GM13977 (cell line): ENCODE measurements at places on chromosomes 11 and 22.

GRCh38 chr11:48242501-48242900, 2.4 kb upstream of the OR4X2 start:
- DNase-seq, result no peak

DNA sequence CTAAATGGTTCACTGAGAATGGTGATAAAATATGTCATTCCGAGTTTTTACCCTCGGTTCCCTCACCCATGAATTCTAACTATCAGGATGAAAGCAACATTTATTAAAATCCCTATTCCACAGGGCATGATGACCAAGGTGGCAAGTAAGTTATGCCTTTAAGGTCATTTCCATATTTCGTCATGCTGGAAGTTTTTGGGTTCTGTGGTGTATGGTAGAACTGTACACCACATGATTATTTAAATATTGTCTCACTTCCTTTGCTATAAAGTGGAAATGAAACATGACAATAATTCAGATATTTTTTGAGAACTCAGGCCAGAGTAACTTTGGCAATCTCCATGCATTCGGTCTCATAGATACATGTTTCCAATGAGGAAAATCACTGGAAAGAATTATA, 68.5 kb upstream of the CARD18 start:
- no peak for DNase-seq

DNA sequence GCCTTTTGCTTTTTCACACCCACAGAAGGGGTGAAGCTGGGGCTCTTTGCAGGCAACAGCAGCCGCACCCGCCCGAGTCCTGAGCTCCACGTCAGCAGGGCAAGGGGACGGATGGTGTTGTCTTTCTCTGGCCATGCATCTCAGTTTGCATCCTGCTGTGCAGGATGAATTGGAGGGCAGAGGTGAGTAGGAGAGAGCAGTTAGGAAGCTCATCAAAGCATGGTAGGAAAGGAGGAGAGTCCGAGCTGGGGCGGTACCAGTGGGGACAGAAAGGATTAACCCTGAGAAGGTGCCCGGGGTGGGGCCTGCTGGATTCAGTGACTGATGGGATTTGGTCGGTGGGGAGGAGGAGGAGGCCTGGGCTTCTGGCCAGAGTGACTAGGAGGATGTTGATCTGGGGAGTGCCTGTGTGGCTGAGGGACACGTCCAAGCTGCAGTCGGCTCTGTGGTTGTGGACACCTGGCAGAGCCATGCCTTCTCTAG, 14.6 kb downstream of the FAM83F start:
- no peak for DNase-seq

DNA sequence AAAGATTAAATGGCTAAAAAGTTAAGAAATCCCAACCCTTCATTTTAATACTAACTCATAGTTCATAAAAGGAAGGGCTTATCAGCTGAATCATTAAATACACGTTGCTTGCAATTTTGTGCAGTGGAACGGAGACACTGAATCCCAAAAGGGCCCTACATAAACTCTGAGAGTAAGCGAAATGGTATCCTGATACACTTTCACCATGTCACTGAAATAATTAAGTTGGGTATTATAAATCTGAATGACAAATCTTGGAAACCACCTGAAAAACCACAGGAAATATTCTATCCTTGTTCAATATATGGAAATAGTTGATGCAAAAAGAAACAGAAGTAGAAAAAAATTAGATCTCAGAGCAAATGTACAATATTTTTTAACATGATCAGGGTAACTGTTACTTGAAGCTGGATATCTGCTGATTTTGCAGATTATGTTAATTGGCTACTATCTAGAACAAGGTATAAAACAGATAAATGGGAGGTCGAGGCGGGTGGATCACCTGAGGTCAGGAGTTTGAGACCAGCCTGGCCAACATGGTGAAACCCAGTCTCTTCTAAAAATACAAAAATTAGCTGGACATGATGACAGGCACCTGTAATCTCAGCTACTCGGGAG, 55.1 kb downstream of the MAML2 start:
- DNase-seq, result no peak

DNA sequence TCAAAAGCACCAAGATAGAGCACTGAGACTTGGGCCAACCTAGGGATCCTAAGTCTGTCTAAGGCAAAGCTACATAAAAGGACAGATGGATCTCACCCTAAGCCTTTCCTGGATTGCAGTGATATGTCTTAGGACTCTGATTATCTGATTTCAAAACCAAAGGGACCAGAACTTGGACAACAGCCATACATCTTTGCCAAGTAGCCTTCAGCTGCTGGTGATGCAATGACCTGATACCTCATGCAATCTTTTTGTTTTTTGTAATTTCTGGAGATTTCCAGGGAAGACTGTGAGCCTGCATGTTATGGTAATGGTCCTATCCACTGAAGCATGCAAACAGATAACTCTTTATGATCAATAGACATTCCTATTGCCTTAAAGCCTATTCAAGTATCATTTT, 230.4 kb upstream of the MTNR1B start:
- DNase-seq, result no peak

GRCh38 chr11:47538741-47539565, 14.0 kb downstream of the CELF1 start:
- DNase-seq, result no peak

- no peak for DNase-seq
Measured at GRCh38 chr11:22163394-22163797, 29.5 kb upstream of the ANO5 start.

DNA sequence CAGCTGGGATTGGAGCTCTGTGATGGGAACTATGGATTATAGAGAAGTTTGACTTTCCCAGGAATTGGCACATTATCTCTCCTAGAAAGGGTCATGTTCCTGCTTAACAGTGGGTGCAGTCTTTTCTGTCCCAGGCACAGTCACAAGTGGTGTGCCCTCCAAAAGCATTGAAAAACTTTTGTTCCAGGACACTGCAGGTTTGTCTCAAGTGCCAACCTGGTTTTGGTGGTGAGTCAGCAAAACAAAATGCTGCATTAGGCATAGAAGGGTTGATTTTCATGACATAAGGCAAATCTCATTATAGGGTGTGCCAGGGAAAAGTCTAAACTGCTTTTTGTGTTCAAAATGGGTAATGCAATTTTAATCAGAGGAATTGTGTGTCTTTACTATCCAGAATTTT, 4.9 kb downstream of the HTATIP2 start:
- no peak for DNase-seq

GRCh38 chr11:28697920-28698827, 590.0 kb downstream of the METTL15 start:
- no peak for DNase-seq

- no peak for DNase-seq
Measured at GRCh38 chr11:253886-254270, 17.1 kb downstream of the PSMD13 start.

DNA sequence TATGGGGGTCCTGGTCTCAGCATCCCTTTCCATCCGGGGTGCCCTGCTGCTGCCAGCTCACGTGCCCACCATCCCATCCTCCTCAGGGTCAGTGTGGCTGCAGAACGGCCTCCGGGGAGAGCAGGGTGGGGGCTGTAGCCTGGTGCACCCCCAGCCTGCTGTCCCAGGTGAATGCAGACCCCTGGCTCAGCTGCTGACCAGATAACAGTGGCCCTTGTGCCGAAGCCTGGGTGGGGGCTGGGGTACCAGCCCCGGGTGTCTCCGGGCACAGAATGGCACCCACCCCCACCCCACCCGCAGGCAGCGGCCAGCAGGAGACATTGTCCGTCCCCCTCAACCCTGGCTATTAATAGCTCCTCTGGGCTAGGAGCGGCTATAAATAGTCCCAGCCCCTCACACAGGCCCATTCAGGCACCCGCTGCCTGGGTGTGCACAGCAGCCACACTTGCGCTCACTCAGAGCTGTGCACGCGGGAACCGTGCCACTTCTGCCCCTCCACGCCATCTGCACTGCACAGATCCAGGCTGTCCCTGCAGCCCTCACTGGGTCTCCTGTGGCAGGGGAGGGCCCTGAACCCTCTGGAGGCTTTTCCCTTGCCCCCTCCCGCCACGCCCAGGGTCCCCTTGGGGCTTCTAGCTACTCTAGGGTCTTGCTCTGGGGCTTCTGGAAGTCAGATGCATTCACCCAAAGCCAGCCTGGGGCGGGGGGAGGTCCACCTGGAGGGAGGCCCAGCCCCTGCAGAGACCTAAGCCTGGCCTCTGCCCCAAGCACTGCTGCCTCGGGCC, 18.7 kb downstream of the CRELD2 start:
- no peak for DNase-seq

DNA sequence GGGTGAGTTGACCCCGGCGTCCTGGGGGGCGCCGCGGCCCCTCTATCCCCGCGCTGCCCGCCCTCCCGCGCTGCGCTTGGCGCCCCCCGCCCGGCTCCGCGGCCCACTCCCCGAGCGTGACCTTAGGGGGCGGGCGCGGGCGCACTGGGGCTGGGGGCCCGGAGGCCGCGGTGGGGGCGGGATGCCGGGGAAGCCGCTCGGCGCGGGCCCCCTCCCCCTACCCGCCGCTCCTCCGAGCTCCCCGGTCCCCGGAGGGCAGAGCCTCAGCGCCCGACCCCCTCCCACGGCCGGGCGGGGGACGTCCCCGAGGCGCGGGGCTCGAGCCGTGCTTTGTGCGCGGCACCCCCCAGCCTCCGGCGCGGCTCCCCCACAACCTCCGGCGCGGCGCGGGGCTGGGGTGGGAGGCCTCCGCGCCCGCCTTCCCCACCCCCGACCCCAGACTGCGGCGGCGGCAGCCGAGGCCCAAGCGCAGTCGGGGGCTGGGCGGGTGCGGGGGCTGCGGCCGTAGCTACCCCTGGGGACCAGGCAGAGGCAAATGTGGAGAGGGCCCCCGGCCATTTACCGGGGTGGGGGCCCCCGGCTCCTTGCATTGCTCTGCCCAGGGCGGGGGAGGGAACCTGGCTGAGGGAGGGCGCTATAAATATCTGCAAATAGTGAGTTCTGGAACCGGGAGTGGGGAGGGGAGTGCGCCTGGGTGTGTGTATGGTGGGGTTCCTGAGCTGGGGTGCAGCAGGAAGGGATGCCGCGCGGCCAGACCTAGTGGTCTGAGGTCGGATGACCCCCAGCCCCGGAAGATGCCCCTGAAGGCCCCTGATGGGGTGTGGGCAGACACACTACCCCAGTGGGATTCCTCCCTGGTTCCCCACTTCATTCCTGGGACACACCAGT, 988 bp downstream of the MGAT3 start:
- DNase-seq, result peak; percentile 75

DNA sequence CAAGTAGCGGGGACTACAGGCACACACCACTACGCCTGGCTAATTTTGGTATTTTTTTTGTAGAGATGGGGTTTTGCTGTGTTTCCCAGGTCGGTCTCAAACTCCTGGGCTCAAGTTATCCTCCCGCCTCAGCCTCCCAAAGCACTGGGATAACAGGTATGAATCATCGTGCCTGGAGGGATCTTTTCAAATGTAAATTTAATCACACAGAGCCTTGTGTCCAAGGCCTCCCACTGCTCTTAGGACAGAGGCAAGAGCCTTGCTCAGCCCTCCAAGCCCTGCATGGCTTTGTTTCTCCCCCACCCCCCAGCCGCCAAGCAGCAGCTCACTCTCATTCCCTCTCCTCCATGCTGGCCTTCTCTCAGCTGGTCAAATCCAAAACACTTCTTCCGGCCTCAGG, 75.3 kb upstream of the CREB3L1 start:
- DNase-seq, result no peak

DNA sequence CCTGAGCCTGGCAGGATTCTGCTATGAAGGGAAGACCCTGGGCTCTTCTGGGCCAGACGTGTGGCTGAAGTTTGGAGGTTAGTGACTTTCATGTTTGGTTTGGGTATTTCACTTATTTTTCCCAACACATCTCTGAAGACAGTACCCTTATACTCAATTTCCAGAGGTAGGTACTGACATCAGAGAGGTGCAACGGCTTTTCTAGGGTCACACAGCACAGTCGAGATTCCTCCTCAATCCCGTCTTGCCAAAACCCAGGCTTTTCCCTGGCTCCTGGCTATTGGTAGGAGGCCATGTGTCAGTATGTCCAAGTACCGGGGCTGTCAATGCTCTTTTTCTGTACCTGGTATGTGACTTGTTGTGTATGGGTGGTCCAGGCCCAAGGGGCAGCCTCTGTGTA, 6.1 kb upstream of the PMM1 start:
- no peak for DNase-seq

GRCh38 chr22:19038728-19039447, 83.3 kb downstream of the DGCR2 start:
- DNase-seq, result no peak

GRCh38 chr22:44664149-44664548, 37.9 kb upstream of the PRR5 start:
- peak; percentile 57 for DNase-seq

DNA sequence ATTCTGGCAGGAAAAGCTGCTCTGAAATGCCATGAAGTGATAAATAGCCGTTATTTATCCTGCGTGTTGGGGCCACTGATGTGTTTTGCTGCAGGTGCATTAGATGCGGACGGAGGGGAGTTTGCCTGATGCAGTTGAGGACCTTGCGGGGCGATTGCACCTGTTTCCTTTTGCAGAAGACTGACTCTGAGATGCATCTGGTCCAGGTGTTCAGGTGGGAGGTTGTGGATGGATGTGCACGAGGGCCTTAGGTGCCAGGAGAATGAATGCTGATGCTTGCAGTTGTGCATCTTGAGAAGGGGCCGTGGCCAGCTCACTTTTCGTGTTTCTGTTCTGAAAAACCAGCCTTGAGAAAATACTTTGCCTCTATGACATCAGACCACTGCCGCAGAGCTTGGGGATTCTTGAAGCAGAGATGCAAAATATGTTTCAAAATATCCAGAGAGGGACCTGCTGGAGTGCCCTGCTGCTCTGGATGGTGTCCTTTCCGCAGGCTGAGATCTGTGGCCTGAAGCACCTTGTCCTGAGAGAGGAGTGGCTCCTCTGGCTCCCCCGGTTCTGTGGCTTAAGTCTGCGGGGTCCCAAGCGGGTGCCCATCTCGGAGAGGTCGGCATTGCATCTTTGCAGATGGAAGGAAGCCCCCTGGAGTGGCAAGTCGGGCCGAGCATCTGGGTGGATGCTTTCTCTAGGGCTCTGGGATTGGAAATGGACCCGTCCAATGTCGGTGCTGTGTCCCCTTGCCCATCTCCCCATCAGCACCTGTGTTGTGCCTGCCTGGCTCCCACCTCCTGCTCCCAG, 1031.1 kb downstream of the TBC1D22A start:
- no peak for DNase-seq

DNA sequence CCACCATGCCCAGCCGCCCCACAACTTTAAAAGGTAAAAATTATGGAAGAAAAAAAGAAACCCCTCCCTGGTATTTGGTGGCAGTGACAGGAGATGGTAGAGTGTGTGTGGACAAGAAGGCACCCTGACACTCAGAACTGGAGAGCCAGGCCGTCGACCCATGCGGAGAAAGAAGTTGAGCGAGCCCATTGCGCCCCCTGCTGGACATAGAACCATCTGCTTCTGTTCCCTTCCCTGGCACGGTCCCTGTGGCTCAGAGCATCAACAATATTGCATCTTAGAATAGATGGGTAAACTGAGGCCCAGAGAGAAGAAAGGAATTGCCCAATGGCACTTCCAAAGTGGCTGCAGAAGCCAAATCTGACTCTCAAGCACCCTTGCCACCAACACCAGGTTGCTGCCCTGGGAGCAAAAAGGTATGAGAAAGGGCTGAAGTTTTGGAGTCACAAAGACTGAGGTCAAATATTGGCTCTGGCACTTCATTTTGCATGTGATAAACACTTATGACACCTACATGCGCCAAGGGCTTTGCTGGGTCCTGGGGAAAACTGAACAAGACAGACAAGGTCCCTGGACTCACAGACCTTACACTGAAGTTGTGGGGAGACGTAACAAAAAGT, 8.6 kb downstream of the MRPL11 start:
- peak; percentile 83 for DNase-seq
